ENCODE measurements at places on chromosomes 6 and 20.

DNA sequence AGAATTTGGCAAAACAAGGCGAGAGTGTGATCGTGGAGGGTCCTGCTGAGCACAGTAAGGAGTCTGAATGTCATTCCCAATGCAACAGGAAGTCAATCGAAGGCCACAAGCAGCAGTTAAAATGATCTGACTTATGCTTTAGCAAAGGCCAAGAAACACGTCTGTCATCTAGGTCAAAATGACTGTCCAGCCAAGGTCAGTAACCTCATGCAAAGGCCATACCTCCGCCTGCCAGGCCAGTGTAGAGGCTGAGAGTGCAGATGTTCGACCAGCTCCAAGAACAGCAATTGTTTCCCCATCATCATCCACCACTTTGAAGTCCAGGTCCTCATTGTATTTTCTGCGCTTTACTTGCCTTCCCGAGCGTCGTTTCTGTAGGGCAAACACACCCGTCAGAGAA is 105.6 kb downstream of the CHD6 start:
- no peak for DNase-seq

GRCh38 chr6:92047860-92048259 is 1371.5 kb downstream of the EPHA7 start:
- DNase-seq, result no peak

DNA sequence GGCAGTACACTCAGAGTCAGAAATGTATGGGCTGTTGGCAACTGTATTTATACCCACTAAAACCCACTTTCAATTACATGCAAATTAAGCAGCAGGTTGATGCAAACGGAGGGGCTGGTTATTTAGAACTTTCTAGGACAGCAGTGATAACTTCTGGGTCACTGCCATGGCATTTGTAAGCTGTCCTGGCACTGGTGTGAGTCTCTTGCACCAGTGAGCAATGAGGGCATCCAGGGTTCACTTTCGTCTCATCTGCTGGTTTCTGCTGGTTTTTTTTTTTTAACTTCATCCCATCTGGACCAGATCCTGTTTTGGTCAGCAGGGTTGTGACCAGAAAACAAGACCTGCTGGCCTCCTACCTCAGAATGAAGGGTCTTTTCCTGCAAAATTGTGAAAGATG is 49.2 kb downstream of the CDH26 start:
- no peak for DNase-seq

DNA sequence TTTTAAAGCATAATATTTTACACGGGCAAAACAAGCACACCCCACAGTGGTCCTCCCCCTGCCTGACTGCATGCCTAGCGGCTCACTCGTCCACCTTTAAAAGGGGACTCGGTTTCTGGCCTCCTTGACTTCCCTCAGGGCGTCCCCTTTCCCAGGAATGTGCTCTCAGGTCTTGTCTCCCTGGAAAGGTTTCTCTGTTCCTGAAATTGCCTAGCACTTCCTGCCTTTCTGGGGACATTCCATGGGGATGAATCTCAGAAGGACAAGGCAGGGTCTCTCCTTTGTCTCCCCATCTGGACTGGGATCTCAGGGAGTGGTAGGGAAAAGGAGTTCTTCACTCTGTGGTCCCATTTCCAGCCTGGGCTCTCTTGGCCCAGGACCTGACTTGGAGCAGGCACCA is 4.9 kb downstream of the TCF15 start:
- no peak for DNase-seq

- DNase-seq, result no peak
Observed at GRCh38 chr6:130296854-130297253, 69.0 kb upstream of the TMEM200A start.

DNA sequence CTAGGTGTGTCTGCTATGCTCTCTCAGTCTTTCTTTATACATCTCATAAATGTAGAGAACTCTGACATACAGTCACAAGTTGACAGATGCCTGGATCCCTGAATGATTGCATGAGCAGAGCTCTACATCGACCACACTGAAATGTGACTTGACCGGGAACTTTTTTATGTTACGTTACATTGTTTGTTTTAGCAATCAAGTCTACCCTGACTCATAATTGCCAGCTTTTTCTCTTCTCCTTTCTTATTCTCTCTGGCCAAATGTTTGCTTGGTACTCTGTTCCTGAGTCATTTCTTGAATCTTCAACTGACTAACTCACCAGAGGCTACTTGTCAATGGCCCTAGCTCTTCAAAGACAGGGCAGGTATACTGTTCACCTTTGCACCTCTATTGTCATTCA is 213.6 kb upstream of the DTNBP1 start:
- no peak for DNase-seq

- DNase-seq, result no peak
Observed at GRCh38 chr6:167058261-167058660, 59.1 kb downstream of the CEP43 start.

- no peak for DNase-seq
Observed at GRCh38 chr6:3340358-3340802, 81.6 kb downstream of the PSMG4 start.

GRCh38 chr6:1381481-1382330 is 7.7 kb upstream of the FOXF2 start:
- DNase-seq, result peak; percentile 20

- DNase-seq, result peak; percentile 24
Observed at GRCh38 chr6:26554697-26555504, 16.7 kb downstream of the HMGN4 start.

DNA sequence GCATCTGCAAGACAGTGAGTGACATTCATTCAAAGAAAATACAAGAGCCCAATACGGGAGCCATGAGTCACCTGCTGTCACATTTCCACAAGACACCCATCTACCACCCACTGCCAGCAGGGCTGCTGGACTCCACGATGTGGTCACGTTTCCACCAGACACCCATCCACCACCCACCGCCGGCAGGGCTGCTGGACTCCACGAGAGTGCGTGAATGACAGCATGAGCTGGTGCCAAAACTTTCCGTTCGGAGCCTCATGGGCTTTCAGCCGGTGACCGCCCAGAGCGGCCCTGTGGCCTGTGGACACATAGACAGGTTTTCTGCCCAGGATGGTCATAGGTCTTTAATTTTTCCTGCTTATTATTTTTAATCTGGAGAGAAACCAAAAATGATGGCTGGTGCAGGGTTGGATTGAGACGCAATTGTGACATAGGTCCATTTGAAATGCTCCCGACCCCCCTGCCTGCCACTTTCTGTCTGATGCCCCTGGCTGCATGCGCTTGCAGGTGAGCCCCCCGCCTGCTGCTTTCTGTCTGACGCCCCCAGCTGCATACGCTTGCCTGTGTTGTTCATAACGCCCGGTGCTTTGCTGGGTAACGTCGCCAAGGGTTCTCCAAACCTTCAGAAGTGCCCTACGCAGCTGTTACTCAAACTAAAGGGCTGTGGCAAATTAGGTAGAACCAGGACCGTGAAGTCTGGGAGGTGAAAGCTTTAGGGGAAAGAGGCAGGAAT is 59.1 kb upstream of the SMOC2 start:
- DNase-seq, result no peak

DNA sequence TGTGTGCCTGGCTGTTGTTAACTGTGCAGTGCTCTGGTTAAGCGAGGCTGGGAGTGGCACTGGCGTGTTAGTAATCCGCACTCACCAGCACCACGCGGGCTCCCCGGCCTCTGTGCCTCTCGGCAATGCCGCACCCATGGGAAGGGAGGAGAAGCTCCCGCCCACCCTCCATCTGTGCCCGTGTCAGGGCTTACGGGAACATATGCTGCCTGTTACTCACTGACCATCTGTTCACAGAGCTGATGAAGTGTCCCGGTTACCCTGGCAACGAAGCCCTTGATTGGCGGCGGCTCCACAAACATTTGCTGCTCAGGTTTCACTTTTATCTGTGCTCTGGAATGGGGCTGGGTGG is 114.7 kb downstream of the PSMB1 start:
- no peak for DNase-seq

- DNase-seq, result no peak
Observed at GRCh38 chr6:82076916-82077315, 170.6 kb downstream of the IBTK start.

DNA sequence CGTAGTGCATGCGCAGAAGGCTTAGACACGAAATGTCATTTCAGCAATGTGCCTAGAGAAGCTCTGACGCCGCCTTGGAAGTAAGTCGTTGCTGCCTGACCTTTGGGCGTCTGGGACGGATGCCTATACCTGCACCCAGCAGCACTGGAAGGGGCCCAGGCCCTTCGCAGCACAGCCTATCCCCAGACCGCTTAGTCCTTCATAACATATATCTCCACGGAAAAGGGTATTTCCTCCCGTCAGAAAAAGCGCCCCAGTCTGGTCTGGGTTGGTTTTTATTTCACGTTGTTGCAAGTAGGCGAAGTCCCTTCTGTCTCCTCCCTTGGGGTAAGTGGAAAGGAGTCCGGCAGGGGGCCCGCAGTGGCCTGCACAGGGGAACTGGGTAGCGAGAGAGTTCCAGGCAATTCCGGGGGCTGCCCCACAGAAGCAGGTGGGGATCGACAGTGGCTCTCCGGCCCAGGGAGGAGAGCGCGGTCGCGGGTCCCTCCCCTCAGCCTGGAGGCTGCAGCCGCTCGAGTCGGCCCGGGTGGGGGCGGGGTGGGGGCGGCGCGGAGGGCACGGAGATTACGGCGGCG is 559 bp upstream of the EYA4 start:
- DNase-seq, result no peak

GRCh38 chr20:53570446-53571276 is 23.0 kb downstream of the ZNF217 start:
- DNase-seq, result no peak

DNA sequence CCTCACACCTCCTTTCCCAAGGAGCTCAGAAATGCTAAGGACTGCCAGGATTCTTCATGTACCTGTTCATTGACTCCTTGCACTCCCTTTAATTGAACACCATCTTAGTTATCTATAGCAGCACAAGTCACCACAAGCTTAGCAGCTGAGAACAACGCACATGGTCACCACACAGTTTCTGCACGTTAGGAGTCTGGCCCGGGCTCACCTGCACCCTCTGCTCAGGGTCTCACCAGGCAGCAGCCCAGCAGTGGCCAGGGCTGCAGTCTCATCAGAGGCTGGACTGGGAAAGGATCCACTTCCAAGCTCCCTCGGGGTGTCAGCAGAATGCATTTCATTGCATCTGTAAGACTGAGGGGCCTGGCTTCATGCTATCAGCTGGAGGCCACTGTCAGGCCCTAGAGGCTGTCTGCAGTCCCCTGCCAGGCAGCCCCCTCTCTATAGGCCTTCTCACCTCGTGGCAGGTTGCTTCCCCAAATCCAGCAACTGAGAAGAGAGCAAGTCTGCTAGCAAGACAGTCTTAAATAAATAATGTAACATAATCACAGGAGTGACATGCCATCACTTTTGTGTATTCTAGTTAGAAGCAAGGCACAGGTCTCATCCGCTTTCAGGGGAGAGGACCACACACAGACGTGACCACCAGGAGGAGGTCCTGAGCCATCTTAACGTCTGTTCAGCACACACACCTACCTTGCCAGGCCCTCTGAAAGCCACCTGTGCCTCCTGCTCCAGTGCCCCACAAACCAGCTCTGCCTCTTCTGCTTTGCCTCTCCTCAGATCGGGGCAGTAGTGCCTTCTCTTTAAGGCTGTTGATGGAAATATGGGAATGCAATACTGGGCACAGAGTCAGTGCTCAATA is 165.2 kb upstream of the CST7 start:
- no peak for DNase-seq

- DNase-seq, result no peak
Observed at GRCh38 chr6:117849087-117849486, 58.0 kb upstream of the SLC35F1 start.

DNA sequence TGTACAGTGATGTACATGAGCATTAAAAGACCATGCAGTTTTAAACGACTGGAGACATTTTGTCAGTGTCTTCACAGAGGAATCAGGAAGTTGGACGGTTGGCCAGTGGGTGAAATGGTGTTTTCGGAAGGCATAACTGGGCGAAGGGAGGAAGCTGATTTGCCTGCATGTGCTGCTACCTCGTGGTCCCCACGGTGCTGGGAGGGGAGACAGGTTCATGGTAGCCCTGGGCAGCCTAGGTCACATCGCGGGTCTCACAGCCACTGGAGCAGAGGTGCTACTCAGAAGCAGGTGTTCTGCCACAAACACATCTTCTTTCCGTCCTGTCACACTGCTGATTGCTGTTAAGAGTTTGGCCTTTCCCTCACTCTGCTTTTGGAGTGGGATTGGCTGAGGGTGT is 35.2 kb downstream of the HIVEP1 start:
- no peak for DNase-seq

- DNase-seq, result no peak
Observed at GRCh38 chr6:111603685-111604084, 2.0 kb downstream of the TRAF3IP2 start.
